ENCODE measurements at places on chromosomes 12 and 14.

DNA sequence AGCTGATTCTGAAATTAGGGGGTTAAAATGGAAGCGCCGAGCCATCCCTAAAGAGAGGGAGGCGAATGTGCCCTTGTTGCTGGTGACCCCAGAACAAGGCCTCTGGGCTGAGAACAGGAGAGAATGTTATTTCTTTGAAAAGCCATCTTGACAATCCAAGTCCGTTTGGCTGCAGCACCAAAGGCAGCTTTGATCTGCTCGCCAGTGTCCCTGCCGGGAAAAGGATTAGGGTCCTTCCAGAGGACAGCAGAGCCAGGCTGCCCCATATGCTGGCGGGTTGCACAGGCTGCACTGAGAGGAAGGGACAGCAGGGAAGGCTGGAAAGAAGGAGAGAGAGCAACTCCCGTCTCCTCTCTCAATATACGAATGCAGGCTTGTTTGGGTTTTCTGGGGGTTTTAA lies 141.7 kb downstream of the TMEM132C start:
- no peak for DNase-seq

DNA sequence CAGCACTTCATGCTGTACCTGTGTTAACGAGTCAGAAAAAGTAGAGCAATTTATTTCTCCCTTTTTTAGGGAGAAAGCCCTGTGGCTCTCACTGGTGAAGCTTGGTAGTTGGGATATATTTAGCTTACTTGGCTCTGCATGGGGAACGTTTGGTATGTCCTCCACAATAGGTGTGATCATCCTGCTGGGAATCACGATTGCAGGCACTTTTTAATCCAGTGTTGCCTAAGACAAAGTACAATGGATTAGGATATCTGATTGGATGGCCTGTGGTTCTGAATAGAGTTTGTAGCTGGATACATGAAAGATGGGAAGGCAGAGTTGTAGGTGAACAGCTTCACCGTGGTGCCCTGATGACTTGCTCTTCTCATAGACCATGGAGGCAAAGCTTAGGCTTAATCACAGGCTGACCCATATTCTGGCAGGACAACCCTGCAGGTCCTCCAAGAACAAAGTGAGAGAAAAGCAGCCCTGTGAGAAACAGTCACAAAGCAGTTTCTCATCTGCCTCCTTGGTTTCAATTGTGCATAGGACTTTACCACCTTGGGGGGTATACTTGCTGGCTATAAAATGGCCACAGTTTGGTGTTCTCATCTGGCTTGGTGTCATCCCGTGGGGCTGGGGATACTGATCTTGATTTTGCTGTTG lies 7.5 kb downstream of the RESF1 start:
- DNase-seq, result no peak

- no peak for DNase-seq
Measured at GRCh38 chr14:59849411-59850130, 21.0 kb downstream of the RTN1 start.

- no peak for DNase-seq
Measured at GRCh38 chr14:104509673-104510072, 69.9 kb upstream of the C14orf180 start.

- no peak for DNase-seq
Measured at GRCh38 chr14:38731962-38732361, 371.1 kb downstream of the SEC23A start.

GRCh38 chr14:68938271-68939150 lies 40.6 kb downstream of the ACTN1 start:
- DNase-seq, result no peak

GRCh38 chr12:71955970-71956369 lies 17.3 kb downstream of the TPH2 start:
- DNase-seq, result no peak

- DNase-seq, result no peak
Measured at GRCh38 chr12:89236237-89236636, 116.1 kb downstream of the DUSP6 start.

DNA sequence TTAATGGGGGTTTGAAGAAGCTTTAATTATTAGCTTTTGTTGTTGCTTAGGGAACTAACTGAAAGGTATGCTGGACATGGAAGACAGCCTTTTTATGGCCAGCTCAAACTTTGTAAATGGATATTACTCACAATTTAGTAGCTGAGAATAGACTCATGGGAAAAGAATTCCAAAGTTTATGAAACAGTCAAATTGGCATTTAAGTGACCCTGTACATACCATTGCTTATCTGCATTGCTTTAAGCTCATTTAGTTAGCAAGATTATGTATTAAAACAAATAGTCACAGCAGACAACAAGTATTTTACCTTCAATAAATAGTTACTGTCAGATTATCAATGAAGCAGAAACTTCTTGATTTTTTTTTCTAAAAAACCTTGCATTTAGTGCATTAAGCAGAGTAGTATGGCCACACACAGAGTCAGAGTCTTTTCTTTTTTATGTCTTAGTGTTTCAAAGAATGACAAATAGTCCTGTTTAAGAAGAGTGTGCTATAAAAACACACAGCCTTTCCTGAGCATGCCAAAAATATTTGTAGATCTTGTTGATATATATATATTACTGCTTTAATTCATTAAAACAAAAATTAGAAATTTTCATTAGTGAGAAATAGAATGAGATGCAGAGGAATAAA lies 102.2 kb downstream of the TTC6 start:
- no peak for DNase-seq

GRCh38 chr12:99649551-99649950 lies 2.0 kb downstream of the GARIN6 start:
- DNase-seq, result no peak

DNA sequence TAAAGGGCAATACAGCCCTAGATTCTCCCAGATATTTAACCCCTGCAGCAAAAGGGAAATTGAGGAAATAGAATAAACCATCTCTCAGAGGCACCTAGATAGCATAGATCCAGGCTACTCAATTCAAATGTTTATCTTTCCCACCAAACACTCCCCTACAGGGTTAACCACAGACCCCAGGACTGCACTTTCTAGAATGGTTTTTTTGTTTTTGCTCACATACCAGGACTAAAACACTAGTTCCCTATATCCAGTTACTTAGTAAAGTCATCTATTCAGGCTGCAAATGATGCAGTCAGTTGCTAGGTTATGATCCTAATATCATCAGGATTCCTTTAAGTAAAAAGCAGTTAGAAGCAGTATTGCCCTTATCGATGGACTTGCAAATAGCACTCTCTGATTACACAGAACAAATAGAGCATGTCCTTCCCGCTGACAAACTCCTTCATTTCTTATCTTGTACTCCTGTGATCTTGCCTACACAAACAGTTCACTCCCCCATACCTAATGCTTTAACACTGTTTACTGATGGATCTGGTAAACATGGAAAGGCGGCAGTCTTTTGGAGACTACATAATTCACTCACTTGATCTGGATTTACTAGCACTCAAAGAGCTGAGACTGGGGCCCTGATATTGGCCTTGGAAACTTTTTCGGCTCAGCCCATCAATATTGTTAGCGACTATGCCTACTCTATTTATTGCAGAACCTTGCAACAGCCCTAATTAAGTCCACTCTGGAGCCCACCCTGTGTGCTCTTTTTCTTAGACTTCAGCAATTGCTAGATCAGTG lies 257.2 kb upstream of the DIO2 start:
- DNase-seq, result no peak

- no peak for DNase-seq
Measured at GRCh38 chr14:36052681-36053080, 123.8 kb downstream of the PTCSC3 start.

DNA sequence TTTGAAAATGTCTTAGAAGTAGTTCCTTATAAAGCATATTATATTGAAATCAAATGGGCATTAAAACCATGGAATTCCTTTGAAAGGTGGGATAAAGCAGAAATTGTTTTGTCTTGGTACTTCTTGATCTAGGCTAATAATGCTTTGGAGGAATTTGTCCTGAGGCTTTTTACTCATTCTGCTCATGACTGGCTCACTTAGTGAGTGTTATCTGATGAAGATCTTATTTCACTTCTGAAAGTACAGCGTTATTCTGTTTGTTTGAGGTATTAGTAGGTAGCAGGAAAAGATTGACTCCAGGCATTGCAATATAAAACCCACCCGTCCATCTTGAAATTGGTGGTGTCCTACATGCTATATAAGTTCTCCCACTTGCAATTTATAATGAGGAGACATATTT lies 5.5 kb downstream of the C12orf71 start:
- DNase-seq, result no peak

GRCh38 chr12:101470939-101471338 lies 4.2 kb upstream of the SPIC start:
- no peak for DNase-seq

GRCh38 chr12:33587784-33588712 lies 148.4 kb upstream of the SYT10 start:
- no peak for DNase-seq

DNA sequence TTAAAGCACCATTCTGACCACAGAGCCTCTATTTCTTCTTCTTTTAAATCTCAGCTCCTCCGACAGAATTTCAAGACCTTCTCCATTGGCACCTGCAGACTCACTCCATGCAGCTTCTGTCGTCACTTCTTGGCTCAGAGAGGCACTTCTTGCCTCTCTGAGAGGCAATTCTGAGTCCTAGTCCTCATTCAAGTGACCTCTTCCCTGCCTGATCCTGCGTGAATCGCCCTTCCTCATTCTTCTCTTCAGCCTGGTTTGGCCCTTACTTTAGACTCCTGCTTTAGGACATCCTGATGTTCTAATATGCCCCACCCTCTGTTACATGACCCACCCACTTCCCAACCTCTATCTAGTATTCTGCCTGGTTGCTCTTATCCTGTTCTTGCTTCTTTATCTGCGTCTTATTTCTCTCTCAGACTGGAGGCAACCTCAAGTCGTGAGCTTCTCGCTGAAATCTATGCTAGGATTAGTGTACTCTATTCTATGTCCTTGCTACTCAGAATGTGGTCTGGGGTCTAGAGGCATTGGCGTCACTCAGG lies 55.6 kb upstream of the CISTR start:
- DNase-seq, result no peak

- no peak for DNase-seq
Measured at GRCh38 chr14:35284506-35284905, 7.7 kb upstream of the PSMA6 start.

DNA sequence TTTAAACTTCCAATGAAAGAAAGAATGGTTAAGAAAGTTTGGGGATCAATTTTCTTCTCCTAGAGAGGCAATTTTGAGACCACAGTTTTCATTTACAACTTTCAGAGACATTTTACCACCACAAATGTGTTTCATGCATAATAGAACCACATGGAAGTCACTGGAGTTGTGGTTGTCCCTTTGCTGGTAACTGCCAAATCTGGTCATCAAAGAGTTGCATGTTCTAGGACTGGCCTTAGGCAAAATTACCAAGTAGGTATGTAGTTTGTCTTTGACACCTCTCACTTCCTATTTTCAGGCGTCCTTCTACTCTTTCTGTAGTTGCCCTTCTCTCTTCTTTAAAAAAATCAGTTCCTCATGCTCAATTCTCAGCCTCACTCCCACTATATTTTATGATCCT lies 54.3 kb upstream of the TMX1 start:
- no peak for DNase-seq

DNA sequence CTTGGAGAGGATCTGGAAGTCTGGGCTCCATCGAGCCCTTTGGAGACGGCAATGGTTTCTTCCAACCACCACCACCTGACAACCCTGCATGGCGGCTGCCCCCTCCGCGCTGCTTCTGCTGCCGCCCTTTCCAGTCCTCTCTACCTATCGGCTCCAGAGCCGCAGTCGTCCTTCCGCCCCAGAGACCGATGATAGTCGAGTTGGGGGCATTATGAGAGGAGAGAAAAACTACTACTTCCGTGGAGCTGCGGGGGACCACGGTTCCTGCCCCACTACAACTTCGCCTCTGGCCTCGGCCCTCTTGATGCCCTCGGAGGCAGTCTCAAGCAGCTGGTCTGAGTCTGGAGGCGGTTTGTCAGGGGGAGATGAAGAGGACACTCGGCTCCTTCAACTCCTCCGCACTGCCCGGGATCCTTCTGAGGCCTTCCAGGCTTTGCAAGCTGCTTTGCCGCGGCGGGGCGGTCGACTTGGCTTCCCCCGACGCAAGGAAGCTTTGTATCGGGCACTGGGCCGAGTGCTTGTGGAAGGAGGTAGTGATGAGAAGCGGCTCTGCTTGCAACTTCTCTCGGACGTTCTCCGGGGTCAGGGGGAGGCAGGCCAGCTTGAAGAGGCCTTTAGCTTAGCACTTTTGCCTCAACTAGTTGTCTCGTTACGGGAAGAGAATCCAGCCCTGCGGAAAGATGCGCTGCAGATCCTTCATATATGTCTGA lies 499 bp downstream of the TOGARAM1 start:
- DNase-seq, result no peak

DNA sequence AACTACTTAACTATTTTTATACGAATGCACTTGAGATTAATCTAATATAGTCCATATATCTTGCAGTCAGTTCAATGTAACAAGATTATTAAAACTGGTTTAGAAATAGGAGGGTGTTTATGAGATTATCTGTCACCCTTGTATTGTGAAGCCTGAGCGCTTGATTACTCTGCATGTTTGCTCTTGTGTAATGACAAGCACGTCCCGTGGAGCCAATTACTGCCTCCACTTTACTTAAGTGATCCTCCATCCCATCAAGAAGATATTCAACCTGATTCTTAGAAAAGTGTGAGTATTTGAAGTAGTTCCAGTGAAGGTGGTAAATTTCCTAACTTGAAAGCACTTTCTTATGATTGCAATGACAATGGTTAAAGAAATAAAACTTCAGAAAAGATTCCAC lies 415.2 kb upstream of the GARIN6 start:
- no peak for DNase-seq

- no peak for DNase-seq
Measured at GRCh38 chr14:105068818-105069217, 3.6 kb upstream of the GPR132 start.

GRCh38 chr14:52458721-52459085 lies 93.6 kb downstream of the TXNDC16 start:
- no peak for DNase-seq

DNA sequence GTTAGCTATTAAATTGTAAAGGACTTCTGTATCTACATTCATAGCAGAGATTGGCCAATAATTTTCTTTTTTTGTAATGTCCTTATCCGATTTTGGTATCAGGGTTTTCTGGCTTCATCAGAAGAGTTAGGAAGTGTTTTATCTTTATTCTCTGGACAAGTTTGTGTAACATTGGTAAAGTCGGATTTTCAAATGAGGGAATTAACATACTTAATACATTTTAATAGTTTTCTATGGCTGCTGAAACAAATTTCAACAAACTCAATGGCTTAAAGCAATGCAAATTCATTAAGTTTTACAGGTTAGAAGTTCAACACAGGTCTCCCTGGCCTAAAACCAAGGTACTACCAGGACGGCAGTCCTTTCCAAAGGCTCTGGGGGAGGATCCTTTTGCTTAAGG lies 13.2 kb upstream of the SLC8A3 start:
- DNase-seq, result no peak

DNA sequence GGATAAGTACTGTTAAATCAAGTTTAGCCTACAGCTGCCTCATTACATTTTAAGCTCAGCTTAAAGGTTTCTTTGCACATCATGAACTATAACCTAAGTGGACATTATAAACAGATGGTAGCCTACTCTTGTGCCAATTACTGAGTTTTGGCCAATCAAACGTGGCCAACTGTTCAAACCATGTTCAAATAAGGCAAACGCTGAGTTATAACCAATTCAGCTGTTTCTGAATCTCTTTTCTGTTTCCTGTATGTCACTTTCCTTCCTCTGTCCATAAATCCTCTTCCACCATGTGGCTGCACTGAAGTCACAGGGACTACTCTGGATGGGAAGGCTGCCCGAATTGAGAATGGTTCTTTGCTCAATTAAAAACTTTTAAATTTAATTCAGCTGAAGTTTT lies 98.4 kb downstream of the BCAT1 start:
- no peak for DNase-seq
